ENCODE measurements at places on chromosomes 12 and 14.

- no peak for DNase-seq
Measured at GRCh38 chr14:91889477-91890211, 22.3 kb upstream of the TC2N start.

DNA sequence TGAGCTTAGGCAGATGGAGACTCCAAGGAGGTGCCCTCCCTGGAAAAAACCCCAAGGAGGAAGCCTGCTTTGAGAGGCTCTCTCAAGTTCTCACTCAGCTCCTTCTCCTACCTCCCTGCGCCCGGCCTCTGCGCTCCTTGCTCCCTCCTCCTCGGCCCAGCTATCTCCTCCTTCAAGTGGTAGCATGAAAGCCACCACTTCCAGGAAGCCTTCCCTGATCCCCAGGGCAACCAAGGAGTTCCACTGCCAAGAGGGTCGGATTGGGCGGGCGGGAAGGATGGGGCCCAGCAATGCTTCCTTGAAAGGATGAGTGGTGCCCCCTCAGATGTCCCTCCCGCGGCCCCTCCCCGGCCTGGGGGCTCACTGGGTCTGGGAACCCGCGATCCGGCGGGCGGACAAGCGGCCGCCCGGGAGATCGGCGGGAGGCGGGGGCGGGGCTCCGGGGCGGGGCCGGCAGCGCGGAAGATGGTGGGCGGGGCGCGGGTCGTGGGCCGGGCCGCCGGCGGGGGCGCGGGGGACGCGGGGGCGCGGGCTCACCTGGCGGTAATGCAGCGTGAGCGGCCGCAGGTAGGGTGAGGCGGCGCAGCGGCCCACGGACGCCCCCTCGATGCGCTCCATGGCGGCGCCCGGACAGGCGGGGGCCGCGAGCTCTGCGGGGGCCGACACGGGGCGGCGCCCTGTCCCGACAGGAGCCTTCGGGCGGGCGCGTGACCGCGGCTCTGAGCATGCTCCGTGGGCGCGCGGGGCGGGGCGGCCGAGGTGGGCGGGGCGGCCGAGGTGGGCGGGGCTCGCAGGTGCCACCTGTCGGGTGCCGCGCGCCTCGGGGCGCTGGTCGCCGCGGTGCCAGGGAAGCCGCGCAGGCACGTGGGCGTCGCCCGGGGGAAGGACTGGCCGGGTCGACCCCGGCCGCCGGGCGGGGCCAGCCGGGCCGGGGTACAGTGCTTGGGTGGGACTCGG is at the start of gene NUDT14:
NUDT14 (minus strand) TSS at position 721 of the 957 bp plus-strand sequence; CDS start at position 618, 103 bp downstream.
- DNase-seq: peak; percentile 61

DNA sequence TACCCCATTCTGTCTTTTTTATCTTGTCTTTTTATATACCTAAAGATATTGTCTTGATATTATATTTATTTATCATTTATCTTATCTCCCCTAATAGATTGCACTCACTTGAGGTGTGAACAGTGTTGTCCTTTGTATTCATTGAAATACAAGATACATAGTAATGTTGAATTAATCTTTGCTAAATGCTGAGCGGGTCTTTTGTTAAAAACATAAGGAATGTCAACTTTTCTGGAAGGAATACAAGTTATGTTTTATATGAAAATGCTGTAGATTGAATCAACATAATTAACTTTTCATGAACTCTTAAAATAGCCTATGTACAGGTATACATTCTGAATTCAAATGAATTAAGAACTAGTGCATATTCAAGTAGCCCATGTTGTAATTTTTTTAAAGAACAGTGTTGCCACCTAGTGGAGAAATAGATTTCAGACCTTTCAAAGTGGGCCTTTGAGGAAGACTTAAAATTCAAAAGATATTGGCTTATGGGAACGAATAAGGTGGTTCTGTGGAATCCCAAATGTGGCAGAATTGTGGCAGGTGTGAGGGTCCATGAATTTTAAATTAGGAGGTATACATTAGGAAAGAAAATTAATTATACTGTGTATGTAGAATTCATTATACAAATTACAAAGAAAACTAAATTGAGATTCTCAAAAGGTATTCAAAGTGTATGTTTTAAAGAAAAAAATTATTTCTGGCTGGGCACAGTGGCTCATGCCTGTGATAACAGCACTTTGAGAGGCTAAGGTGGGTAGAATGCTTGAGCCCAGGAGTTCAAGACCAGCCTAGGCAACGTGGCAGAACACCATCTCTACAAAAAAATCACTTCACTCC is 19.1 kb downstream of the BBOF1 start:
- peak; percentile 85 for DNase-seq

DNA sequence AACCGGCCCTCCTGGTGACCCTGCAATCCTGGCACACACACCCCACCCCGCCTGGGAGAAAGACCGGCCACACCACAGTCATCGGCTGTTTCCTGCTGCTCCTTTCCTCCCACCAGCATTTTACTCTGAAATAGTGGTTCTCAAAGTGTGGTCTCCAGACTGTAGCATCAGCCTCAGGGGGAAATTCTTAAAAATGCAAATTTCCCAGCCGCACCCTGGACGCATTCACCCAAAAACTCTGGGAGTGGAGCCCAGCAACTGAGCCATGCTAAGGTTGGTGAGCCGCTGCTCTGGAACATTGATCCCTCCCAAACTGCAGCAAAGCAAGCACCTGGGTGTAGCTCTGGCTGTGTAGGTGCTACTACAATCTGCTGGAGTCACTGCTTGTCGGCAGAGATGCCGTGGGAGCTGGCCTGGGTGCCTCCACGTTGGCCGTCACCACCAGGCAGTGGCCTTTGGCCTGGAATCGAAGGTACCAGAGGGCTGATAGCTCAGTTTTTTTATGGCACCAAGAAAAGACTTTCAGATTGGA is 38.4 kb upstream of the BCL2L14 start:
- DNase-seq: no peak

GRCh38 chr14:30874999-30875787 is 834 bp downstream of the COCH start:
- DNase-seq: no peak

All from hematopoietic multipotent progenitor cell treated with erythropoietin and hydrocortisone succinate and interleukin-3 and kit ligand, for 8 days (in vitro differentiated cells).